ENCODE measurements at places on chromosomes 12 and 14.

DNA sequence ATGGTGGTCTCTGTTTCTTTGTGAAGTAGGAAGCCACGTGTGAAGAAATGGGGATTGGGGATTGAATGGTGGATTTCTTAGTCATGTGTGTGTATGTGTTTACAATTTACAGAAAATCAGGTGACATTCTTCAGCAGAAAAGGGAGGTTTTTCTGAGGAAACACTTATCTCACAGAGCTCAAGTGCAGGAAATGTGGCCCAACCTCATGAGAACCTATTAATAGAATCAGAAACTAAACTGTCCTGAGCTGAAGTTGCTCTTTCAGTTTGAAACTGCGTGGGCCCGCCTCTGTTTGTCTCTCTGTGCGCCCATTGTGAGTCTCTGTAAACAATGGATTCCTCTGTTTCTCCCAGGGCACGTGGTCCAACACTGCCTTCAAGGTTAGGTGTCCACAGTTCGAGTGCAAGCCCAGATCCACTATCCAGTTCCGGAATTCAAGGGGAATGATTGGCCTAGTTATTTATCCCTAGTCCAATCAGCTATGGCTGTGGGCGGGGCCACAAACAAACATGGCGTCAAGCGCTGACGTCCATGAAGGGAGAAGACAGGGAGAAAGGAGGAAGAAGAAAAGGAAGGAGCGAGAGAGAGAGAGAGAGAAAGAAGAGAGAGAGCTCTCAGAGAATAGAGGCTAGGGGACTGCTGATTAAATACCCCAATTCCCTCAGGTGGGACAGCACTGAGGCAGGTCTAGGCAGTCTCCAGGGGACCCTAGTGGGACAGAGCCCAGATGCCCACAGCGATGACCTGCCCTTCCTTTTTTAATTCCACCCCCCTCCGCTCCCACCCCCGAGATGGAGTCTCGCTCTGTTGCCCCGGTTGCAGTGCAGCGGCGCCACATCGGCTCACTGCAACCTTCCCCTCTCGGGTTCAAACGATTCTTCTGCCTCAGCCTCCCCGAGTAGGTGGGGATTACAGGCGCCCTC, 31.4 kb upstream of the C12orf76 start:
- DNase-seq = no peak

DNA sequence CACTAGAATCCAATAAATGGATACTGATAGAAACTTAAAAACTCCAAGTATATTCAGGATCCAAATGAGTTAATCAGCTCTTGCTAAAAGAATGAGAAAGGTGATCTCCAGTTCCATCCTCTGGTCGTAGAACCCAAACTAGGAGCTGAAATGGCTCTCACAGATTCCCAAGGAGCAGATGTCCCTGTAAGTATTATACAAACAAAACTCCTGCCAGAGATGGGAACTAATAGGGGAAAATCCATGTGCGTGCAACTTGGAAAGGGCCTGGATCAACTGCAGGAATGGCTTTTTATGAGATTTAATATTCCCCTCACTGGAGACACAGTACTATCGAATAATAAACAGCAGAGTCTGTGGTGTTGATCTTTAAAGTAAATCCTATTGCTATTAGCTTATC, 309.2 kb upstream of the TBX3 start:
- no peak for DNase-seq

GRCh38 chr12:14994610-14995009, 21.8 kb downstream of the PDE6H start:
- DNase-seq = no peak

GRCh38 chr12:6341417-6342139, at the start of gene TNFRSF1A:
TNFRSF1A (minus strand) TSS chr12:6342076; CDS start chr12:6341814, 262 bp downstream.
- peak; percentile 82 for DNase-seq

DNA sequence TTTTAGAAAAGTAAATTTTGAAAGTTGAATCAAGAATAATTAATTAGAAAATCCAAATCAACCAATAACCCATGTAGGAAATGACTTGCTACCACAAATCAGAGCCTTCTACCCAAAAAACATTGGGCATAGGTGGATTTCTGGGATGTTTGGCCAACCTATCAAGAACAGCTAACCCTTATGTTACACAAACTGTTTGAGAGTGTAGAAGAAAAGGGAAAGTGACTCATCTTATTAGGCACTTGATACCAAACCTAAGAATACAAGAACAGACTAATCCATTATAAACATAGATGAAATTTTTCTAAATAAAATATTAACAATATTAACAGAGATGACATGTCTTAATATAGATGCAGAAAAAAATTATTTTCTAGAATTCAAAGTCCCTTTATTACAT, 260.4 kb downstream of the ZFP36L1 start:
- no peak for DNase-seq

GRCh38 chr12:123062681-123063486, 82.4 kb downstream of the ARL6IP4 start:
- peak; percentile 89 for DNase-seq

- DNase-seq = no peak
Observed at GRCh38 chr12:34403706-34404376, 381.5 kb downstream of the ALG10 start.

DNA sequence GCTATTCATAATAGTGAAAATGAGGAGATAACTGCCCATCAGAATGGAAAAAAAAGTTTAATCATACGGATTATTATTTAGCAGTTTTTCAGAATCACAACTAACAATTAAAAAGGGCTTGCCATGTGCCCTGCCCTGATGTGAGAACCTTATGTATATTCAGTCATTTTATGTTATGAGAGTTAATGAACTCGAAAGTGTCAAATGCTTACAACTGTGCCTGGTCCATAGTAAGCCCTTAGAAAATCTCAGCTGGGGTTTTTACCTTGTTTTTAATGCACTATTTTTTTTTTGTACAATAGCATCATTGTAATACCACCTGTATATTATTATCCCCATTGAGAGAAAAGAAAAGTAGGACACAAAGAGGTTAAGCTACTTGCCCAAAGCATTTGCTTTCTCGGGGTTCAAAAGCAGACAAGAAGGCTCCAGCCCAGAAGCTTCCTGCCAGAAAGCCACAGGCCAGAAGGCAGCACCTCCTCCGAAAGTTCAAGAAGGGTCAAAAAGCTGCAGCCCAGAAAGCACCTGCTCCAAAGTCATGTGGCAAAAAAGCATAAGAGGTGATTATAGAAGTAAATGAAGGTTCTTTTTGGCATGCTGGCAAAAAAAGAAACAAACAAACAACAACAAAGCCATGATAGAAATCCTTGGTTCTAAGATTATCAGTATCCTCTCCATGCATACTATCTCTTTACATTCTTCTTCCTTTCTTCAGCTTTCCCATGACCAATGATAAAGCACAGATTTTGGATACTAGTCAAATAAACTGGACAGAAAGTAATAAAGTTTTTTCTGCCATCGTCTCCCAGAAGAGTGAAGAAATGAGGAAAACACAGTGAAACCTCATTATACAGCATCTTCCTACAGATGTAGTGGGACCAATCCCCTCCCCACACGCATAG, 59.1 kb upstream of the NAP1L1 start:
- DNase-seq = no peak

- DNase-seq = peak; percentile 51
Observed at GRCh38 chr14:35416108-35416750, 11.7 kb upstream of the NFKBIA start.

DNA sequence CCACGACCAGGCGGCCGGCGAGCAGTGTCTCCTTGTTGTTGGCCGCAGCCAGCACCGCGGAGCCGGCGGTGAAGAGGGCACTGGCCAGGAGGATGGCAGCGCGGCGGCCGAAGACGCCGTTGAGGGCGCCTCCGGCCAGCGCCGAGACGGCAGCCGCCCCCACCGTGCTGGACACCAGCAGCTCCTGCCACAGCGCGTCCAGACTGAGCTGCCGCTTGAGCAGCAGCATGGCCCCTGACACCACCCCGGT, 691 bp downstream of the SLC2A13 start:
- no peak for DNase-seq

- DNase-seq = no peak
Observed at GRCh38 chr14:90625445-90625844, 190.8 kb downstream of the TTC7B start.

GRCh38 chr12:26101350-26101734, 23.5 kb downstream of the BHLHE41 start:
- no peak for DNase-seq

- DNase-seq = no peak
Observed at GRCh38 chr12:12582193-12582881, 19.7 kb upstream of the DUSP16 start.

GRCh38 chr14:97824218-97824617, 1027.0 kb downstream of the VRK1 start:
- no peak for DNase-seq

GRCh38 chr12:11763760-11764520, 114.5 kb downstream of the ETV6 start:
- peak; percentile 87 for DNase-seq

GRCh38 chr12:9077152-9078031, 38.3 kb downstream of the A2M start:
- no peak for DNase-seq

DNA sequence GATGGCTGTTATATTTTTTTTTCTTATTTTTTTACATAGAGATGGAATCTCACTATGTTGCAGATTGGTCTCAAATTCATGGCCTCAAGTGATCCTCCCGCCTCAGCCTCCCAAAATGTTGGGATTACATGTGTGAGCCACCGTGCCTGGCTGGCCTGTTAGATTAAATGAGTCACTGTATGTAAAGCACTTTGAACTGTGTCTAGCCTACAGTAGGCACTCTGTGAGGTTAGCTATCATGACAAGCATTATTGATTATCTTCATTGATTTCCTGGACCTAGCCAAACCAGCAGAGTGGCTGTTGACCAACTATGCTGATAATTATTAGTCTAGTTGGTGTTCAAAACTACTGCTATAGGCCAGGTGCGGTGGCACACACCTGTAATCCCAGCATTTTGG, 42.6 kb downstream of the ARF6 start:
- no peak for DNase-seq

GRCh38 chr14:103710771-103711377, 4.4 kb downstream of the XRCC3 start:
- DNase-seq = no peak

DNA sequence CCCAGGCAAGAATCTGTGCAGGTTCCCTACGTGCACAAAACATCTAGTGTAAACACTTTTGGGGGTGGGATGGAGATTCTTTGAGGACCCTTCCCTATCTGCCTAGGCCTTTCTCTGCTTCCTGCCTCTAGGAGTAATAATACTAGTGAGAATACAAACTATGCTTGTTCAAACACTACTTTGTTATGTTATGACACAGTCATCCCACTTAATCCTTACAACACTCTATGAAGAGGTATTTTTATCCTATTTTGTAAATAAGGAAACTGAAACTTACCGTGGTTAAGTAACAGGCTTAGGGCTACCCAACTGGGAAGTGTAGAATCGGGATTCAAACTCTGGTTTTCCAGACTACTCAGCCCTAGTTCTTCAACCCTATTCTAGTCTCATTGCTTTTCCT, 96.5 kb downstream of the KCNA5 start:
- no peak for DNase-seq

- no peak for DNase-seq
Observed at GRCh38 chr12:31685801-31686200, 26.3 kb downstream of the ETFBKMT start.

GRCh38 chr12:121264951-121265515, 31.5 kb downstream of the CAMKK2 start:
- DNase-seq = no peak

GRCh38 chr12:115267891-115268290, 583.9 kb upstream of the TBX3 start:
- DNase-seq = peak; percentile 40

GRCh38 chr14:98138666-98139065, 1133.3 kb downstream of the BCL11B start:
- DNase-seq = no peak

DNA sequence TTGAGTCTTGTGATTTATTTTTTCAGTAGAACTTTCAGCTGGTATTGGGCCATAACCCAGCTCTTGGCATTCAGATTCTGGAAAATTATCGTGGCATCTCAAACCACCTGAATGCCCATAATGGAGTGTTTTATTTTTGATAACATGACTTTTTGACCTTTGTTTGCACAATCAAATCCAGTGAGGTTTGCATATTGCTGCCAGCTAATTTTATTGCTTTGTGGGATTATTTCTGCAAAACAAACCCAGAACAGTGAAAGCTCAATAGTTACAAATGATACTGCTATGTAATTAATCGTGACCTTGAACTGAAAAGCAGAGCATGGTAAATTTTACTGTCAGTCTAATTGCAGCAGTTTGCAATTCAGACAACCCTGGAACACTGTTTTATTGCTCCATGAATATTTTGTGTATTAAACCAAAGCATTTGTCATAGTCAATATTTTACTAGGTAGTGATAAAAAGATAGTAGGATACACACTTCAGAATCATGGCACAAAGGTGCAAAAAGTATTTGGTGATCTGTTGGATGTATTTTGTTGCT, 255.2 kb upstream of the NAV3 start:
- DNase-seq = no peak

DNA sequence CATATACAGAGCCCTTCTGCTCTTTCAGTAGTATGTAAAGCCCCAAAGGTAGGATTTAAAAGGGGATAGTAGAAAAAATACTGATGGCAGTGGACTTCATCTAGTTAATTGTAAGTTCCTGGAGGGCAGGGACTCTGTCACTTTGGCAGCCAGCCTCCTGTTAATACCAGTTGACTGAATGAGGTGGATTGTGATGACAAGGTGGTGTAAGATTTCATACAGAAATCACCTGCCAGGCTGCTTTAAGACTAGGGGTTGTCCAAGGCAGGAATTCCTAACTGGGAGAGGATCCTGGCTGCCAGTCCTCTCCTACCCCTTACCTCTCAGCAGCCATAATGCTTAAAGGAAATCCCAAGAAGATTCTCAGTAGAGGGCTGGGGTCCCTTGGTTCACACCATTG, 7.3 kb downstream of the DYRK2 start:
- DNase-seq = no peak

DNA sequence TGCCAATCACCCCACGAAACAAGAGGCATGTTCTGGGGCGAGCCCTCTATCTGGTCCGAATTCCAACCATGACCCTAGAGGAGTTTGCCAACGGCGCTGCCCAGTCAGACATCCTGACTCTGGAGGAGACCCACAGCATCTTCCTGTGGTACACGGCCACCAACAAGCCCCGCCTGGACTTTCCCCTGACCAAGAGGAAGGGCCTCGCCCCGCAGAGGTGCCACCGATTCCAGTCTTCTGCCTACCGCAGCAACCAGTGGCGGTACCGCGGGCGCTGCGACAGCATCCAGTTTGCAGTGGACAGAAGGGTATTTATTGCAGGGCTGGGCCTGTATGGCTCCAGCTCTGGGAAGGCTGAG, 1.7 kb downstream of the BTBD6 start:
- no peak for DNase-seq

GRCh38 chr12:66203820-66204219, 14.8 kb downstream of the IRAK3 start:
- no peak for DNase-seq

DNA sequence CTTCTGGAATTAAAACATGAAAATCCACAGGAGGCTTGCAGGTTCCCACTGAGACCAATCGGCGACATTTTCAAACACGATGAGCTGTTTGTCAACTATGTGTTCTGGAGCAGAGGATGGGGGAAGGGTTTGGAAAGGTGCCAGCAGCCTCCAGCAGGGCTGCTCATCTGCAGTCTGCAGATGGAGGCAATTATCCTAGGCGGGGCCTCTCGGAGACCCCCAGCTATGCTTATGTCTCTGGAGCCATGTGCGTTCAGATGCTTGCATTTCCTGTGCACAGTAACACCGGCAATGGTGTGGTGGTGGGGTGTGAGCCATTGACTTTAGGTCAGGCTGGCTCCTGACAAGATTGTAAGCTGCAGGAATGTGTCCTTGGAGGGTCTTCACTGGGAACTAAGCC, 51.7 kb downstream of the RPH3A start:
- peak; percentile 41 for DNase-seq

GRCh38 chr12:20602641-20603391, 92.3 kb upstream of the SLCO1C1 start:
- DNase-seq = peak; percentile 75

Measured in EL (cell line).